ENCODE measurements at places on chromosomes 2 and 18.

DNA sequence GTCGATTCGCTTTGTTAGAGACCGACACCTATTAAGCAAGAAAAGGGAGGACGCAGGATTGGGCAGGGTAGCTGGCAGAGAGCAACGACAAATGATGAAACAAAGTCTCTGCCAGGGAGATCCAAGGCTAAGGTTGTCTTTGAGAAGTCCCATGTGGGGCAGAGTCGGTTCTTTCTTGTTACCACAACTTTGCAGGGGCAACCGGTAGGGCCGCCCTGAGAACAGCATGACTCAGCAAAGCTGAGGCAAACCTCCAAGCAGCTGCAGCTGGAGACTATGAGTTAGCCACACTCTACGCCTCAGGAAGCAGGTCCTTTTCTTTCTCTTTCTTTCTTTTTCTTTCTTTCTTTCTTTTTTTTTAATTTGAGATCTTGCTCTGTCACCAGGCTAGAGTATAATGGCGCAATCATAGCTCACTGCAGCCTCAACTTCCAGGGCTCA is 452.3 kb upstream of the ID2 start:
- no peak for DNase-seq

GRCh38 chr2:101622210-101623030 is 75.1 kb upstream of the MAP4K4 start:
- no peak for DNase-seq

GRCh38 chr18:24975496-24976372 is 376.2 kb downstream of the ZNF521 start:
- no peak for DNase-seq

- no peak for DNase-seq
Measured at GRCh38 chr2:55860832-55861231, 62.8 kb downstream of the EFEMP1 start.

DNA sequence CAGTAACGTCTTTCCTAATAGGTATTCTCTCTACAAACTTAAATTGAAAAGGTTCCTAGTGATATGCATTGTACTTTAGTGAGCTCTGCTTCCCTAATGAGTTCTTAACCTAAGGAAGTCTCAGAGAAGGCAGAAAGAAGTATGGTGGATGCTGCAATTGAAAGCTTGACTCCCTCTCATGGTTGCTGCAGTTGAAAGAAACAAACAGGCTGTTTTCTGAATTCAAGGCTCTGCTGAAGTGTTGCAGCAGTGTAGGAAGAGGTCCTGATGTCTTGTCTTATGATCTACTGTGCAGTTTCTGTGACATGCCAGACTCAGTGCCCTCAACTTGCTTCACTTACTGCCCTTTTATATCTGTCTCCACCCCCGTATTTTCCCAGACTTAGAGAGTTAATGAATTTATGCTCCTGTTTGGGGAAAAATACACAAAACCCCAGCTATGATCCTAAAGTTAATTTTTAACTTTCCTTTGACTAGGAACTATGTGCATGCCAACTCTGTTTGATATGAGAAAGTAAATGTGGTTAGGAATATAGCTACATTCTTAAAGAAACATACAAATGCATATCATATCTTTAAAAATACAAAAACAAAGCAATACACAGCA is 655.3 kb upstream of the FAM98A start:
- DNase-seq, result no peak

GRCh38 chr18:58105888-58106260 is 61.8 kb downstream of the NEDD4L start:
- DNase-seq, result no peak

DNA sequence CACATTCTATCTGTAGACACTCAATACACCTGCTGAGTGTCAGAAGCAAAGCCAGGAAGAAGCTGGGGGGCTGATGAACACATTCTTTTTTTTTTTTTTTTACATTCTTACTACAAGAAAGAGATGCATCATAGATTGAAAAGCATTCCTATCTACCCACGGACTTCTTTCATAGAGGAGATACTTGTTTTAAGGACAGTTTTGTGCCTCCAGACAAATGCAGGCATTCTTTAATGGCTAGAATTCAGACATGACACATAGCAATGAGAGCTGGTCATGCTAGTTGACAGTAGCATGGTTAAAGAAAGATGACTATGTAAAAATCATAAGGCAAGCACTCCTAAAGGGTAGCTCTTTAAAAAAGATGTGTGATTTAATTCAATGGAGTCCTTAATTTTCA is 110.2 kb downstream of the EPHA4 start:
- no peak for DNase-seq

GRCh38 chr2:134103196-134103595 is 150.7 kb upstream of the MGAT5 start:
- DNase-seq, result no peak

DNA sequence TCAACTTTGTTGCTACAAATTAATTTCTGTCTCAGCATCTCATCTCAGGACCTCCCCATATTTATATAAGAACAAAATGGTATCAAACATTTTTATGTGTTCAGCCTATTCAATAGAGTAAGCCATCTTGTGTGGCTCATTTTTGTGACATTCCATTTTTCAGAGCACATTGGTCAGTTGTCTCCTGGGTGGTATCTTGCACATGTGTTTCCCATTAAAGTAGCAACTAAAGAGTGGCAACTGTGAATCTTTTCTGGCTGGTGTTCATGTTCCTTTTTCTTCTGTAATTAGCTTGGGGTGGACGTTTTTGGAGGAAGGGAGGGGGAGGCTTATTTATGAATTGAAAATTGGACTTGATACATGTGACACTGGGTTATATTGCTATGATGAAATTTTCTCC is 45.4 kb upstream of the EFEMP1 start:
- no peak for DNase-seq

DNA sequence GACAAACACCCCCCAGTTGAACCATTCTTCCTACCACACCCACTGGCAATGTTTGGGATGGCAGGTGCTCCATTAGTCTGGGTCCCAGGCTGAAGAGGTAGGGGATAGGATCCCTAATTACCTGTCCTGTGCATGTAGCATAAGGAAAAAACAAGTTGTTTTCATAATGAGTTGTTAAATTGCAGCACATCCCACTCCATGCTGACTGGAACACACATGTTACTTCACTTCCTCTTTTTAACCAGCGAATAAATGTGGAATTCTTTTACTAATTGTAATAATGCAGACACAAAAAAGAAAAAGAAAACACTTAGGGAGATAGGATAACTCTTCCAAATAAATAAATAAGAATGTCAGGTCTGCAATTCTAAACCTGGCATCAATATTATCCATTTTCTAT is 11.8 kb upstream of the CBLN2 start:
- DNase-seq, result no peak

GRCh38 chr2:25131567-25132298 is 36.6 kb downstream of the POMC start:
- DNase-seq, result peak; percentile 64

DNA sequence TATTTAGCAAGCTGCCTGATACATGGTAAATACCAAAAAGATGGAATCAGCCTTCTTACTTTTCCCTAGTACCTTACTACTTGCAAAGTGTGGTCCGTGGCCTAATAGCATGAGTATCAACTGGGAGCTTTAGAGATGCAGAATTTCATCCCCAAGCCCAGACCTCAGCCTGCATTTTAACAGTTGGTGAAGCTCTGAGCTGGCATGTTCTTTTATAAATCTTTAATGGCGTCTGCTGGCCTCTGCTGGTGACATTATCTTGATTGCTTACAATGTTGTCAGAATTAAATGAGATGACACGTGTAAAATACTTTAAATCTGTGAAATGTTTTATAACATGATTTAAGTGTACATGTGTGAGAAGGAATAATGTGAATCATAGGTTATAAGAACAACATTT is 115.1 kb upstream of the NOSTRIN start:
- no peak for DNase-seq

GRCh38 chr2:233124421-233125080 is 64.4 kb downstream of the INPP5D start:
- DNase-seq, result no peak

DNA sequence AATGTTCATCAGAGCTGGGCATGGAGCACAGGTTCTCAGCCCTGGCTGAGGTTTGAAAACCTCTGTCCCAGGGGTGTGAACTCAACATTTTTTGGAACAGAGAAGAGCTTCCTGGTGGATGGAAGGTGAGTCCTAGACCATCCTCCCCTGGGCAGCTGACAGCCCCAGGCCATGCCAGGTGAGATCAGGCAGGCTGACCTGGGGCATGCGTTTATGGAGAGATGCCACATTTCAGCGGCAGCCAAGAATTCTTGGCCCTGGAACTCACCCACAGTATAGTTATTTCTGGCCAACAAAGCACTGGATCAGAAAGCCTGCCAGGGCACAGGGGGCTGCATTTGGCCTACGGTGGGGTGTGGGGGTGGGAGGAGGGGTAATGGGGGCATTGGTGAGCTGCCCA is 83.8 kb downstream of the EDAR start:
- DNase-seq, result no peak

DNA sequence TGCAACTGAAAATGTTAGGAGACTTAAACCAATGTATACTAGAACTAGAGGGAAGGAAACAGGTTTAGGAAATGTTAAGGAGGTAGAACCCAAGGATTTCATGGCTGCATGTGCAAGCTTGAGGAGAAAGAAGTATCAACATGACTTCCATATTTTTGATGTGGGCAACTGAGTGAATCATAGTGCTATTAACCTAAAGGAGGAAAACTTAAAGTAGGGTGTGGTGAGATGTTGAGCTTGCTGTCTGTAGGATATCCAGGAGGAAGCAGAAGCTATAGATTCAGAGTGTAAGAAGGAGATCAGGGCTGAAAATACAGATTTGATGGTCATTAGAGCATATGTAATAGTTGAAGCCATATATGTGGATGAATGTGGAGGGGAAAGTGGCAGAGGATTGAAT is 31.5 kb downstream of the NDC80 start:
- DNase-seq, result no peak

DNA sequence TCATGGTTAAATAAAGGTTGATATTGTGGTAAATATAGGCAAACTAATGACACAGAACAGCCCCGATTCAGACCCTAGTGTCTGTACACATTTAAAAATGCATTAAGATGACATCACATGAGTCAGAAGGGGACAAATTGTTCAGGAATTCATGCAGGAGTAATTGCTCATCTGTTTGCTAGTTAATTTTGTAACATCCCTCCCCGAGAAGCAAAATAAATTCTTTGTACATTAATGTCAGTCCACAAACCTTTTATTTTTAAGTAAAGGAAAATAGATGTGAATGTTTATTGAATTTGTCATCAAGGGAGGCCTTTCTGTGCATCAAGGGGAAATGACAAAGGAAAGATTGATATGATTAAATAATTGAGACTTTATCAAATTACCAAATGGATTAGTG is 69.9 kb downstream of the SH3BP4 start:
- DNase-seq, result no peak

GRCh38 chr2:198807131-198807530 is 650.6 kb downstream of the SATB2 start:
- DNase-seq, result no peak

- peak; percentile 50 for DNase-seq
Measured at GRCh38 chr2:179936654-179937053, 70.4 kb downstream of the CWC22 start.

DNA sequence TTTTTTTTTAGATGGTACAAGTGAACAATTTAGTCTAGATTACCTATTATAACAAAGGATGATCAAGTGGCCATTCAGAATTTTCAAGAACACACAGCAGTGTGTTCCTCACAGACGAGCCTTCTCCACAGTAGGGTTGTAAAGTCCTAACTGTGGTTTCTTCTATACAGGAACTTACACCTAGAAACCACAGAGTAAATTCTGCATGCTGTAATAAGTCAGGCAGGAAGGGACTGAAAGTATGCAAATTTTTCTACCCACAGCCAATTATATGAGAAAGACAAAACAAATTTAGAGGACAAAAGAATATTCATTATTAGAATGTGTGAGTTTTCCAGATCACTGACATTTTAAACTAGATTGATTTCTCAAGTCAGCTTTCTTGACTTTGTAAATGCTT is 99.5 kb downstream of the RBMS1 start:
- no peak for DNase-seq

GRCh38 chr2:124524155-124524915 is 499.2 kb downstream of the CNTNAP5 start:
- no peak for DNase-seq

- DNase-seq, result no peak
Measured at GRCh38 chr18:75830828-75831227, 403.3 kb upstream of the SMIM21 start.

GRCh38 chr18:62165583-62165982 is 21.3 kb downstream of the PIGN start:
- no peak for DNase-seq

- no peak for DNase-seq
Measured at GRCh38 chr2:5164776-5165525, 527.2 kb upstream of the SOX11 start.

DNA sequence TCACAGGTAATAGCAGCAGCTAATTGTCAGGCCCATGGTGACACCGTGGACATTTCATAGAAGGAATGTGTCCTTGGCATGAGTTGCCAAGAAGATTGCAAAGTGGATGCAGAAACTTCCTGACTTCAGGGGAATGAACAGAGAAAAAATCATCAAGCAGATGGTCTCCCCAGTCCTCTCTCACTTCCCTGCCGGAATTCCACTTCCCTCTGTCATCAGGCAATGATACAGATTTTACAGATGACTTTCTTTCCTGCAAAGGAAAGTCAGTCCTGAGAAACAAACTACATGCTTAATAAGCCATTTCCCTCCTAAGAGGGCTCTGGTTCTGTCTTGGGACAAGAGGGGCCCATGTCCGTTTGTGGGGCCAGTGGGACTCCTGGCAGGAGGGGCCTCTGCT is 45.7 kb downstream of the KCNF1 start:
- no peak for DNase-seq

GRCh38 chr18:46866523-46866922 is 50.8 kb downstream of the PIAS2 start:
- no peak for DNase-seq

DNA sequence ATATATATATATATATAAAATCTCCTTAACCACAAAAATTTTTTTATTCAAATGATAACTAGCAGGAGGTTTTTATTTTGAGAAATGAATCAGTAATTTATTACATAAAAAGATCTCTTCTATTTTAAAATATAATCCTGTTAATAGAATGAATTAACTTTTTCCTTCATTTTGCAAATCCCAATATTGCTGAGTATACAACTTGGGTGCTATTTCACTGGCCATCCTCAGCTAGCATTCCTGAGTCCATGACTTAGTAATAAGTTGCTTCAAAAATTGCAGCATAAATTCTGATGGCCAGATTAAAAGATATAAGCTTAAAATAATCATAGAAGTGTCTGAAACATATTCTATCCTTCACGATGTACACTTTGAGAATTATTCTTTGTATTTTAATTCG is 155.6 kb downstream of the FSIP2 start:
- no peak for DNase-seq

DNA sequence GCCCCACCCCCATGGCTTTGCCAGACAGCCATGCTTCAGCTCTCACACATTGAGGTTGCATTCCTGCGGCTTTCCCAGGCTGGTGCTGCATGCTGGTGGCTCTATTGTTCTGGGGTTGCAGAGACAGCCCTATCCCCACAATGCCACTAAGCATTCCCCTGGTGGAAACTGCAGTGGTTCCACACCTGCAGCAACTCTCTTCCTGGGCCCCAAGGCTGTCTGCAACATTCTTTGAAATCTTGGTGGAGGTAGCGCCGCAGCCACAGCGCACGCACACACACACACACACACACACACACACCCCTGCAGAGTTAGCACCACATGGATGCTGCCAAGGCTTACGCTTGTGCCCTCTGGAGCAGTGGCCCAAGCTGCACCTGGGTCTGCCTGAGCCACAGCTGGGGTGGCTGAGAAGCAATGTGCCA is 21.4 kb downstream of the SFXN5 start:
- DNase-seq, result peak; percentile 73

Measured in ecto neural progenitor cell (in vitro differentiated cells).